ENCODE measurements at places on chromosomes 16 and 17. TPM values are rescaled to one million over a fixed set of nuclear protein-coding genes. Genes with fewer than 3 reads are reported as not detected.
A peak's percentile ranks its signal among the peaks of the same experiment; 100 is the strongest.

NUDT16L1 gene
- total RNA-seq, result 23.4 TPM

GRCh38 chr17:27109346-27109745 is 184.6 kb upstream of the WSB1 start:
- no peaks in the 10 kb centered on the region for H3K4me1 ChIP-seq
- H3K27ac ChIP-seq, result no peak overlapping the region
- H3K36me3 ChIP-seq, result no peaks in the 10 kb centered on the region
- DNase-seq, result no peak
- H3K27me3 ChIP-seq, result no peaks in the 10 kb centered on the region

DNA sequence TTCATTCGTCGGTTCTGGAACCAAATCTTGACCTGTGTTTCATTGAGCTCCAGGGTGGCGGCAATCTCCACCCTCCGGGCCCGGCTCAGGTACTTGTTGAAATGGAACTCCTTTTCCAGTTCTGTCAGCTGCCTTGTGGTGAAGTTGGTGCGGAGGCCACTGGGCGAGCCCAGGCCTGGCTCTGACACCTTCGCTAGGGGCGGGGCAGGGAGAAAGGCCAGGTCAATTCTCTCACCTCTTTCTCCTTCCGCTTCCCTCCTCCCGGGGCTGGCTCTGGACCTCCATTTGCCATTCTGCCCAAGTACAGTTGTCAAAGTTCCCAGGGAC is 1.2 kb downstream of the HOXB1 start:
- no peaks in the 10 kb centered on the region for H3K36me3 ChIP-seq
- H3K27ac ChIP-seq, result no peak overlapping the region
- H3K4me1 ChIP-seq, result no peaks in the 10 kb centered on the region
- DNase-seq, result no peak

GRCh38 chr16:67165121-67166078 is 855 bp downstream of the HSF4 start:
- no peaks in the 10 kb centered on the region for H3K27me3 ChIP-seq
- H3K4me1 ChIP-seq, result peaks cover 40% of the 10 kb centered on the region
- no peak for DNase-seq
- peak overlapping the region; percentile 58 for H3K27ac ChIP-seq
- H3K4me3 ChIP-seq, result no peak overlapping the region

GRCh38 chr16:56856876-56857447 is 8.0 kb upstream of the SLC12A3 start:
- H3K4me1 ChIP-seq, result peaks cover 12% of the 10 kb centered on the region
- H3K4me3 ChIP-seq, result no peak overlapping the region
- no peak overlapping the region for H3K27ac ChIP-seq
- H3K27me3 ChIP-seq, result no peaks in the 10 kb centered on the region
- H3K36me3 ChIP-seq, result no peaks in the 10 kb centered on the region

DNA sequence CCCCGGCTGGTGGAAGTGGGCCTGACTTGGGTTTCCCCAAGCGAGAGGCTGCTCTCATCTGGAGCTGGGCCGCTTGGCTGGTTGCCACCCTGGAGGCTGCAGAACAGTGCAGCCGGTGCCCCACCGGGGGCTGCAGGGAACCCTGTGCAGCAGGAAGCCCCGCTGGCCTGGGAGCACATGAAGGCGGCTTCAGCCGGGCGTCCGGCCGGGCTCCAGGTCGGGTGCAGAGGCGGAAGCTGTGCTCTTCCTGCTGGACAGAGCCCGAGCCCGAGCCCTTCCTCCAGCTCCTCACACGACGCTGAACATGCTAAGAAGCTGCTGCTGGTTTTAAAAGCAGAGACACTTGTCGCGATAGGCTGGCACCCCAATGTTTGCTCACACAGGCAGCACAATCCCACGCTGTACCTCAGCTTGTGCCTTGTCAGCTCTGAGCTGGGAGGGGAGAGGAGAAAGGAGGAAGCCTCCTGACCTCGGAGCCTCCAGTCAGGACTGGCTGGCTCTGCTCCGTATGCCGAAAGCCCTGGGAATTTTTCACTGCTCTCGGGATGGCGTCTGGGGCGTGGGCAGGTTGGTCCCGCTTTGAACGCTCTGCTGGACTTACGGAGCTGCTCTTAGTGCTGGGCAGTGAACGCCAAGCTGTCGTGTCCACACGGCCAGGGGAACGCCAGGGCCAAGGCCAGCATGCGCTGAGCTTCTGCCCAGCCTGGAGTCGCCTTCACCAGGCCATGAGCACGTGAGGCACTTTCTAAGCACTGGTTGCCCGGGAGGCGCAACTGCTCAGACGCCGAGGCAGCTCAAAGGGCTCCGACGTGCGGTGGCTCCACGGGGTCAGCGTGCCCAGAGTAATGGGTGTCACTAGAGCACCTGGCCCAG is 8.8 kb downstream of the CDK5R1 start:
- H3K36me3 ChIP-seq, result no peaks in the 10 kb centered on the region
- no peak overlapping the region for H3K27ac ChIP-seq

TBC1D3E gene
- not detected for total RNA-seq

CETP gene
- total RNA-seq, result not detected

DNA sequence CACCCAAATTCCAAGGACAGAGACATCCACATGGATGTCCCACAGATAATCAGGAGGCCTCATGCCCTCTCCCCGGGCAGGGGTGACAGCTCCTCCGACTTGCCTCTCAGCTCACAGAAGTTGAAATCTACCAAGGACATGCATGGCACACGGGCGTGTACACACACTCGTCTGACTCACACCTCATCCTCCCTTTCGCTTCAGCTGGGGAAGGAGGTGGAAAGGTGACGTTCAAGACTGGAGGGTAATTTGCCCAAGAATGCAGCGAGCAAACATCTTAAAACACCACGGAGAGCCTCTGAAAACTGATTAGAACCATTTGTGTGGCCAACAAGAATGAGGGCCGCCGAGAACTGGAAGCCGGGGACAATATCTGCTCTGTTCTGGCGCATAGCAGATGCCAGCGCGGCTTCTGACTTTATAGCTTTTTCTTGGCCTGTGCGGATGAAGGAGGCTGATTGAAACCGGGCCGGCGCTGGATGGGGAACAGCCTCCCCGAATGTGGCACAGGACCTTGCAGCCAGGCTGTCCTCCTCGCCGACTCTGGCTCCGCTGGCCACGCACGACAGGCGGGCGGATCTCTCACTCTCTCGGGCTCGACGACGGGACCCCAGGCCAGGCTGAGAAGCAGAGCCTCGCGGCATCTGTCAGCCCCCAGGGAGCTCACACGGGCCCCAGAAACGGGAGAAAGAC is 100.9 kb downstream of the C16orf95 start:
- no peak overlapping the region for H3K27ac ChIP-seq
- H3K27me3 ChIP-seq, result no peaks in the 10 kb centered on the region
- DNase-seq, result no peak
- H3K36me3 ChIP-seq, result no peaks in the 10 kb centered on the region
- H3K4me3 ChIP-seq, result no peak overlapping the region

DNA sequence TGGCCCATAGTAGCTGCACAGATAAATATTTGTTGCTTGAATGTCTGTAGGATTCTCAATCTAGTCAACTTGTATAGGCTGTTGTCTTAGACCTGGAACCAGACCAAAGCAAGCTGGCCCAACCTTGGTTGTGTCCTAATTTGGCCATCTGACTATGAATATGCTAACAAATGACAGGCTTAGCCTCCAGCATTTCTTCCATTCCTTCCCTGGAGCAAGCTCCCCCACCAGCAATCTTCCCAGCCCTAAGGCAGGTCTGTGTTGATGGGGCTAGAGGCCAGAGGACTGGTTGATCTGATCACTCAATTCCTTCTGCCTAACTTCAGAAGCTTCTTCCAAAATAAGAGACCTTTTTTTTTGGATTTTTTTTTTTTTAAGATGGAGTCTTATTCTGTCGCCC is 9.4 kb upstream of the PHOSPHO1 start:
- no peaks in the 10 kb centered on the region for H3K36me3 ChIP-seq
- H3K27me3 ChIP-seq, result no peaks in the 10 kb centered on the region
- no peak for DNase-seq
- H3K27ac ChIP-seq, result no peak overlapping the region

OTOP3 gene
- not detected for total RNA-seq

SEBOX gene
- total RNA-seq, result not detected

GRCh38 chr17:31815212-31815730 is 43.8 kb downstream of the COPRS start:
- no peaks in the 10 kb centered on the region for H3K4me1 ChIP-seq
- H3K27me3 ChIP-seq, result no peaks in the 10 kb centered on the region
- H3K36me3 ChIP-seq, result no peaks in the 10 kb centered on the region
- H3K4me3 ChIP-seq, result no peak overlapping the region
- DNase-seq, result no peak

DNA sequence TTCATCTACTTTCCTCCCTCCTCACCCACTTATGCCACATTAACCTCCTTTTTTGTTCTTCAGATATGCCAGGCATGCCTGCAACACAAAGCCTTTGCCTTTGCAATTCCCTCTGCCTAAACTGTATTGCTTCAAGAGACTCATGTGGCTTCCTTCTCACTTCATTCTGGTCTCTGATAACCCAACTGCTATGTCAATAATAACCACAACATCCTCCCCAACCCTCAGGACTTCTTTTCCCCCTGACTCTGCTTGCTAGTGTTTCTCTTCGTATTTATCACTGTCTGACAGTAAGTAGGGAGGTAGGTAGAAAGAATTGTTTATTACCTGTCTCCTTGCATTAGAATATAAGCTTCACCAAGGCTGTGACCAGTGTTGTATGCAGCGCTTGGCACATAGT is 22.4 kb downstream of the RBL2 start:
- no peaks in the 10 kb centered on the region for H3K27me3 ChIP-seq
- DNase-seq, result no peak
- peaks cover 11% of the 10 kb centered on the region for H3K36me3 ChIP-seq
- H3K4me1 ChIP-seq, result no peaks in the 10 kb centered on the region
- H3K27ac ChIP-seq, result no peak overlapping the region

ARL4D gene
- total RNA-seq, result 11.5 TPM

DNA sequence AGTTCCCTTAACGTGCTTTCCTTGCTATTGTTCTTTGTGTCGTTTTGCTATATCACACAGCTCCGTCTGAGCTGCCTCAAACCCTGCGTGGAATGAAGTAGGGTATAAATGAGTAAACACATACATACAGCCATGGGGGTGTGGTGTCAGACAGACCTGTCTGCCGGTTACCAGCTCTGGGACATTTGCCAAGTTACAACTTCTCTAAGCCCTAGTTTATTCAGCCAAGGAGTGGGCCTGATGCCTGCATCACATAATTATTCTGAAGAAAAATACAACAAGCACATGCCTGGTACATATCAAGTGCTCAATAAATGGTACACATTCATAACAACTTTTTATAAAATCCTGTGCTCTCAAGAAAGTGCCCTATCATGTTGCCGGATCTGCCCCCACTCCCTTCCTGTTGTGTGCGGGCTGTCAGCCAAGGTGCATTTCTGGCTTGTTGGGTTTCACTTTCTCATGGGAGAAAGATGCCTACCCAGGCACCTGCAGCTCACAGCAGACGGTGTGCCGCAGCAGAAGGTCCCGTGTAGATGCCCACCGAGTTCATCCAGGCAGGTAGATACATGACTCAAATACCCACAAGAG is 30.5 kb downstream of the SMPD3 start:
- DNase-seq, result no peak
- H3K4me1 ChIP-seq, result peaks cover 12% of the 10 kb centered on the region
- no peaks in the 10 kb centered on the region for H3K27me3 ChIP-seq
- H3K4me3 ChIP-seq, result no peak overlapping the region
- no peaks in the 10 kb centered on the region for H3K36me3 ChIP-seq
- no peak overlapping the region for H3K27ac ChIP-seq

GRCh38 chr17:48528153-48528935 is 2.5 kb downstream of the HOXB1 start:
- DNase-seq, result no peak
- H3K36me3 ChIP-seq, result no peaks in the 10 kb centered on the region
- no peaks in the 10 kb centered on the region for H3K27me3 ChIP-seq
- no peak overlapping the region for H3K27ac ChIP-seq
- H3K4me3 ChIP-seq, result no peak overlapping the region
- H3K4me1 ChIP-seq, result no peaks in the 10 kb centered on the region

CLEC3A gene
- total RNA-seq, result not detected

- no peak overlapping the region for H3K27ac ChIP-seq
- H3K27me3 ChIP-seq, result no peaks in the 10 kb centered on the region
- H3K4me1 ChIP-seq, result no peaks in the 10 kb centered on the region
- H3K36me3 ChIP-seq, result no peaks in the 10 kb centered on the region
- no peak overlapping the region for H3K4me3 ChIP-seq
These were observed 39.4 kb downstream of the ATP2C2 start for GRCh38 chr16:84407588-84408313.

SNN gene
- 12.2 TPM for total RNA-seq

DNA sequence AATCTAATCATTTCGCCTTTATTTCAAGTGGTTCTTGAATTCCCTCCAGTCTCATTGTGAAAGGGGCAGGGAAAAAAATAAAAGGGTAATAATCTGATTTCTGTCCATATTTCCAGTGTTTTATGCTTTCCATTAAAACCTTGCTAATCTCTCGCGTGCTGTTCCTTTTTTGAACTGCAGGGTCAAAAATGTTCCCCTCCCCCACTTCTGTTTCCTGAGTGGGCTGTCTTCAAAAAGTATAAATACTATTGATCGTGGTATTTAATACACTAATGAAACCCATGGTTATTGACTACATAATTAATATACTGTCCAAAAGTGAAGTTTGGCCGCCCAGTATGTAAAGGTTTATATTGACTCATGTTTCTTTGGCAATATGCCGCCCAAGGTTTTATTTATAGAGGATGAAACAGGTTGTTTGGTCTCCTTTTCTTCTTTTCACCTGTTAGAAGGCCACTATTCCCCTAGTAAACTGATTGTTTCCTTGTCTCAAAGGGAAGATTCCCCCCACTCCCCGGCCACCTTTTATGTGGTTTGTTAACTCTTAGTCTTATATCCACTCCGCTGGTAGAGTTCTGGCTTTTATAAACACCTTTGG is 69.7 kb downstream of the RPA1 start:
- H3K27me3 ChIP-seq, result no peaks in the 10 kb centered on the region
- peaks cover 34% of the 10 kb centered on the region for H3K36me3 ChIP-seq
- no peak overlapping the region for H3K27ac ChIP-seq
- no peak for DNase-seq
- no peak overlapping the region for H3K4me3 ChIP-seq
- H3K4me1 ChIP-seq, result no peaks in the 10 kb centered on the region

CSF3 gene
- total RNA-seq, result not detected

DNA sequence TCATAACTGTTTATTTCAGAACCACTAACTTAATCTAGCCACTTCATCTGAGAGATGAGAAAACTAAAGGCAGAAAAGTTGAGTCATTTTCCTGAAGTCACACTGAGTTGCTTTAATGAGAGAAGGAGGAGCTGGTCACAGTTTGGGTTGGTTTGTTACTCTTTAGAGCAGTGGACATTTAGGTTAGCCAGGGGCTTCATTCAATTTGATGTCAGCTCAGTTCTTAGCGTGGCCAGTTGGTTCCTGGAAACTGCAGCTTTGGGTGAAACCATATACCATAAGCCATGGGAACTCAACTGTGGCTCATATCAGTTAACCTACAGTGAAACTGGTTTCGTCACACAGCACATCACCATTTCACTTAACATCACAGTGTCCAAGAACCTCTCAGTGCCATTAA is 59.2 kb upstream of the ADORA2B start:
- no peak for DNase-seq
- no peak overlapping the region for H3K27ac ChIP-seq

- no peak overlapping the region for H3K4me3 ChIP-seq
- peaks cover 68% of the 10 kb centered on the region for H3K4me1 ChIP-seq
- no peaks in the 10 kb centered on the region for H3K36me3 ChIP-seq
- DNase-seq, result no peak
- no peaks in the 10 kb centered on the region for H3K27me3 ChIP-seq
These were observed 55.1 kb upstream of the PABPN1L start for GRCh38 chr16:88921591-88921990.

- no peaks in the 10 kb centered on the region for H3K36me3 ChIP-seq
- H3K4me1 ChIP-seq, result peaks cover 4% of the 10 kb centered on the region
- DNase-seq, result no peak
- H3K4me3 ChIP-seq, result no peak overlapping the region
These were observed 40.3 kb upstream of the CRHR1 start for GRCh38 chr17:45743626-45744326.

Data from HCT116 (cell line).